CD4-positive, alpha-beta T cell treated with Interleukin-12 subunit alpha and Interleukin-12 subunit beta, for 1 hour (primary cell): ENCODE measurements at places on chromosomes 4 and X.

- no peak for DNase-seq
Measured at GRCh38 chrX:108468486-108468885, 28.8 kb downstream of the COL4A5 start.

DNA sequence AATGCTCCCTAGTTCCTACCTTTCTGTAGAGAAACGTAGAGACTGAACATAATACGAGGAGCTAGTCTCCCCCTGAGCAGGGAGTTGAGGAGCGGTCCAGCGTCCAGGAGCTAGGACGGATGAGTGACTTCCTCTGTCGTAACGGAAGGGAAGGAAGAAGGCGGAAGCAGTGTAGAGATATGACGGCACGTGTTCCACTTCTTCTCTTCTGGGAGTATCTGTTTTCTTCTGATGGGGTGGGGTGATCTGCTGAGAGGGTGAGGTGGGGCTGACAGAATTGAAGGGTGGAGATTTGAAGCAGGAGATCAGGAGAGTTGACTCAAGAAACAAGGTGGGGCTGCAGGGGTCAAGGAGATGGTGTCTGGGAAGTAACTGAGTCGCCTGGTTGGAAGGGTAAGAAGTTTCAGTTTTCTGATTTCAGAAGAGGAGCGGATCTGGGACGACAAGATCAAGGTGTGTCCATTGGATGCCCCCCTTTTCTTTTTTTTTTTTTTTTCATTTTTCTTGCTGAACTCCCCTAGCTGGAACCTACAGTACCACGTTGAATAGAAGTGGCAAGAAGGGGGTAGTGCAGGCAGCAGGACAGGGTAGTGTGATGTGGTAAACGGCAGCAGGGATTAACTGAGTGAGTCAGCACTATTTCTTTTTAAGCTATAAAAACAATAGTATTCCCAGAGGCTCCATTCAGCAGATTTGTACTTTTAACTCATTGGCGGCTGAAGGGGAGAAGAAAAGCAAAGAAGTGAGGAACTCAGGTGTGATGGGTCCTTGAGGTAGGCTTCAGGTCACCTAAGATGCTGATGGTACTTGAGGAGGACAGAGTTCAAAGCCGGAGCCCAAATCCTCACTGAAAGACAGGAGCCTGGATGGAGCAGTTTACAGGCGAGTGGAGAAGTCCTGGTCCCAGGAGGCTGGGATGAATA lies 50.8 kb upstream of the SETD7 start:
- no peak for DNase-seq

DNA sequence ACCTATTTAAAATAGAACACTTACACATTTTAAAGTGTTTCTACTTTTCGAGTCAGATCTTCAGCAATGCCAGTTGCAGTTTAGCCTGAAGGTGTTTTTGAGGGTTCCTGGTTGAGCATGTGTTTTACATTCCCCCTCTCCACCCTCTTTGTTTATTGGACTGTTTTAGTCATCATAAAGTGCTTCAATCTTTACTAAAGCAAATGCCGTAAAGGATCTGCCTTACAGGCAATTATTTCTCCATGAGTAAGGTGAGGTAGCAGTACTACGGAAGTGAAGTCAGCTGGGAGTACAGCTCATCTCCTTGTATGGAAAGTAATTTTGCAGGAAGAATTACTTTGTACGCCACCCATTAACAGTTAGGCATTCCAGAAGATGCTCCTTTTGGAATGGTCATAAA lies 36.9 kb downstream of the PDLIM5 start:
- no peak for DNase-seq

GRCh38 chr4:128525992-128526630 lies 238.5 kb upstream of the PGRMC2 start:
- DNase-seq: no peak

DNA sequence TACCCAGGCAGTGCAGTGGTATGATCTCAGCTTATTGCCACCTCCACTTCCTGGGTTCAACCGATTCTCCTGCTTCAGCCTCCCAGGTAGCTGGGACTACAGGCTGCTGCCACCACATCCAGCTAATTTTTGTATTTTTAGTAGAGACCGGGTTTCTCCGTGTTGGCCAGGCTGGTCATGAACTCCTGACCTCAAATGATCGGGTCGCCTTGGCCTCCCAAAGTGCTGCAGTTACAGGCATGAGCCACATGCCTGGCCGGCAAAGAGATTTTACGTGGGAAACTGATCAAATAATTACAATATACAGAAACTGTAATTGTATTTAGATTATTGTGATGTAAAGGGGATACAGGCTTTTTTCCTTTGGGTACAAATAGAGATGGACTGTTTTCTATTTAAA lies 33.7 kb downstream of the RBPJ start:
- no peak for DNase-seq

- DNase-seq: no peak
Measured at GRCh38 chr4:175034986-175035705, 117.0 kb downstream of the ADAM29 start.

- no peak for DNase-seq
Measured at GRCh38 chr4:75733369-75733768, 9.0 kb downstream of the USO1 start.

GRCh38 chr4:101334963-101335572 lies 12.3 kb downstream of the PPP3CA start:
- peak; percentile 3 for DNase-seq

DNA sequence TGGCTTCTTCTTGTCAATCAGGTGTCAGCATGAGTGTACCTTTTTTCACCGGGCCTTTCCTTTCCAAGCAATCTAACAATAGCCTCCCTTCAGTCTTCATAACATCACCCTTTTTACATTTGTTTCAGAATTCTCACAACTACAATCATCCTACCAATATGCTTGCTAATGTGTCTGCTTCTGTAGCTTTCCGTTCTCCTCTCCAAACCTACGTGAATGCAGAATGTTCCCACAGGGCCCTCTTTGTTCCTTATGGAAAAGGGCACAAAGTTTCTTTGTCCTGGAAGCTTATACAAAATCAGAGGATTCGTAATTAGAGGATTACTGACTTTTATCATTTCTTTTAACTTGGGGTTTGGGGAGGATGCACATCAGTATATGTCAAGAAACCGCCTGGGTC lies 461.8 kb downstream of the CENPC start:
- no peak for DNase-seq

DNA sequence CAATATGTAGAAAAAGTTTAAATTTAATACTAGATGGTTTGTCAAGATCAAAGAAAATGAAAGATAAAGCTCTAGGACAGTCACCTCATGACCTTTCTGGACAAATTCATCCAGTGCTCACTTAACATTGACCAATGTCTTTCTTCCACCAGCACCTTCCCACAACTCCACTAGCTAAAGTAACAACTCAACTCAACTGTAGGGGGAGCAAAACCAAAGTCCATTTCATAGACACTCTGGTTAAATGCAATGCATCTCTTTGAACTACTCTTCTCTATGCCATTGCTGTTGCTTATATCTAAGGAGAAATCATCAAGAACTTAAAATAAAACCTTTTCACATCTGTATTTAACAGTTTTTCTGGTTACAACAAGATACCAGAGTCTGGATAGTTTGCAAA lies 25.1 kb downstream of the UGT2B4 start:
- no peak for DNase-seq

DNA sequence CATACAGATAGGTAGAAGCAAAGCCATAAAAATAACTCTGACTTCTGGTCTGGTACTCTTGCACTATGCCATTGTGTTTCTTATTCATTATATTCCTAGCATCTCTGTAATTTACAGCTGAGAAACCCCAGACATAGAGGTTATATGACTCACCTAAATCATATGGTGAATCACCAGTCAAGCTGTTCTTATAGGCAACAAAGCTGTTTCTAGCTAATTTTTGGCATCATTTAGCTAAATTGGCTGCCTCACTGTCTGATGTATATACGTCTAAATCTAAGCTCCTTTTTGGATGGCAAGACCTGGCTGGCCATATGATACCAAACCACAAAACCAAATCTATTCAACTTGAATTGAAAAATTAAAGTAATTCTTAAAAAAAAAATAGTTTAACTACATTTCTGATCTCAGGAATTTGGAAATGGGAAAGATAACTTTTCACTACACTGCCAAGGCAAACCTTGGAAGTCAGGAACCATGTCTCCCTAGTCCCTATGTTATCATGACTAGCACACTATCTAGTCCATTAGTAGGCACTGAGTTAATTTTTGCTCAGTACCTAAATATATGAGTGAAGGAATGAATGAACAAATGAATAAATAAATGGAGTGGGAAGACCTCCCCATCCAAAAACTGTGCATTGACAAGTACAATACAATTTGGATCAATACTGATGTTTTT lies 41.3 kb upstream of the STAG2 start:
- DNase-seq: no peak

GRCh38 chrX:82081027-82081426 lies 879.1 kb downstream of the SH3BGRL start:
- no peak for DNase-seq

DNA sequence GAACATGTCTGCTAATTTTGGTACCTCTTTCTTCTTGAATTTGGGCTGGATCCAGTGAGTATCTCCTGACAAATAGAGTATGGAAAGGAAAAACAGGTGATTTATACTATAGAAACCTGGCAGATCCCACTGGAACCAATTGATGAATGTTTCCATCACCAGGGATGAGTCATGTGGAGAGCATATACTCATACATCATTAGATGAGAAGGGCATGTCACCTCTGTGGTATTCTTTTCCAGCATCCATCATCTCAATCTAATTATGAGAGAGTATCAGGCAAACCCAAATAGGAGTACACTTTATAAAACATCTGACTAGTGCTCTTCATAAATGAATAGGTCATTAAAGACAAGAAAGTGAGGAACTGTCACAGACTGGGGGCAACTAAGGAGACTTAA lies 90.7 kb downstream of the CLDN22 start:
- DNase-seq: no peak

DNA sequence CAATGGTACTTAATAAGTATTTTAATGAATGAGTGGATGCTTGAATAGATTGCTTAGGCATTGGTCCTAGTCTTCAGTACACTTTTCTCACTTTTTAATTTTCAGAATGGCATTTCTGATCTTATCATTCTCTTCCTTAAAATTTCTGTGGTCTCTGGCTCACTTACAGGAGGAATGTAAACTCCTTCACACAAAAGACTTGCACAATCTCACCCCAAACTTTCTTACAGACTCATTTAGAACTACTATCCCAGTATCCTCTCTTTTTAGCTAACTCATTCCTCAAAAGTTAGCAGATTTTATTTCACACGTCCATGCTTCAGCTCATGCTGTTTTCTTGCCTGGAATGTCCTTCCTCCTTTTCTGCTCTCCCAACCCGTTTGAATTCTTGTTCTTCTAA lies 350.1 kb downstream of the GRXCR1 start:
- DNase-seq: no peak

DNA sequence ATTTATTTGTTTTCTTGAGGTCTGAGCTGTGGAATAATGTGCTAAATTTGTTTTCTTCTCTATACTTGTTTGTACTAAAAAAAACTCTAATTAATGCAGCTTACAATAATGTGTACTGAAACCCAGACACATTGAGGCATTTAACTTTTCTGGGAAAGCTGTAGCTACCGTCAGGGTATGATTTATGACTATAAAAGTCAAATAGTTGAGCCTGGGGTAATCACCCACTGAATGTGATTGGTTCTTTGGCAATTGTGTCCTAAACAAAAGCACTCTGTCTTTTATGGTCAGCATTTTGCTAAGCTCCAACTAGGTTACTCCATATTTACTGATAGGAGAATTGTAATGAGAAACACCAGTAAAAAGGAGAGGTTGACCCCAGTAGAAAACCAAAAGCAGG lies 65.9 kb upstream of the CBLL2 start:
- no peak for DNase-seq

GRCh38 chr4:144650311-144651005 lies 4.5 kb downstream of the HHIP start:
- no peak for DNase-seq

GRCh38 chr4:26361297-26361696 lies 40.5 kb downstream of the RBPJ start:
- no peak for DNase-seq

DNA sequence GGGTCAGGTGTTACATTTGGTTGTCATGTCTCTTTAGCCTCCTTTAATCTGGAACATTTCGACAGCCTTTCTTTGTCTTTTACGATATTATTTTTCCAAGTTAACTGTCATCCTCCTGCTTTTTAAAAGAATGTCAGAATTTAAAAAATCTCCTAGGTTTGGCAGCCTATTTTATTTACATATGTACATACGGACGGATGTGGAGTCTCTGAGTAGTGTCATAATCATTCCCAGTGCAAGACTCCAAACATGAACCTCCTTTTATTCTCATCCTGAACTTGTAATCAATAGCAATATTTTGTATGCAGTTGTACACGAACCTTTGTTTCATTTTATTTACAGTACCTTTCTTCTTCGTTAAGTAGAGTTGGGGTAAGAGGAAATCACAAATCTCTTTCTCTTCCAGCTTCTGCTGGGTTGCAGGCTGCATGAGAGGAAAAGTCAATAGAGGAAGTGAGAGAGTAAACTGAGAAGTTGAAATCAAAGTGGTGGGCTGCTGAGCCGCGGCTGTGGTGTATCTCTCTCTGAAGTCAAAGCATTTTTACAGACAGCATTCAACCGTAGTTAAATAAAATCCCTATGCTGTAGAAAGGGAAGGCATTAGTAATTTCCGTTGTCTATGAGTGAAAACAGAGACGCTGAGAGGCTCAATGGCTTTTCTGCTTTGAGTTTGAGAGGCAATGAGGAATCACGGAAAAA lies 53.9 kb upstream of the RPS6KA3 start:
- DNase-seq: peak; percentile 4

DNA sequence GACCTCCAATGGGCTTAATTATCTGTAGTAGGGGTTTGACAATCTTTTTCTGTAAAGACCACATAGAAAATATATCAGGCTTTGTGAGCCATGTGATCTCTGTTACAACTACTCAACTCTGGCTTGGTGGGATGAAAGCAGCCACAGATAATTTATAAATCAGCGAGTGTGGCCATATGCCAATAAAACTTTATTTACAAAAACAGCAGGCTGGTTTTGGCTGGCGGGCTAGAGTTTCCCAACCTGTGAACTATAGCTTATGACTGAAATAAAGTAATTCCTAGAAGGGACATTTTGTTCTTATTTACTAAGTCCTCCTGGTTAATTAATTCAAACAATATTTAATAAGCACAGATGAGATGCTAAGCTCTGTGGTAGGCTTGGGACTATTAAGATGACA lies 35.9 kb upstream of the AMELX start:
- DNase-seq: no peak

GRCh38 chr4:174707051-174707676 lies 121.9 kb downstream of the GLRA3 start:
- no peak for DNase-seq

GRCh38 chrX:148755111-148755510 lies 254.7 kb downstream of the AFF2 start:
- DNase-seq: no peak

DNA sequence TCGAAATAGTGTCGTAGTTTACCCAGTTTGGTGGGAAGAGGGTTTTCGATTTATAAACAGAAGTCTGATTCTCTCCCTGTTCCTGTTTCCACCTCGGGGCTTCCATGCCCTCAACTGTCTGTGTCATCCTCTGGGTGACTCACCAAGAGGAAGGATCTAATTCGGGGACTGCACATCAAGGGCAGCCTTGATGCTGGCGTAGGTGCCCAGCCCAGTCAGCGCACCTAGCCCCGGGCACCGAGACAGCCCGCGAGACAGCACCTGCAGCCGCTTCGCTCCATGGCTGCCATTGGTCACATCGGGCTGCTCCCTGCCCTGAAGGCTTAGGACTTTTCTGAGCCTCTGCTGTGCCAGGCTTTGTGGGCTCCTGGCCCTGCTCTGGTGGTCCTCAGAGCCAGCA lies 7.7 kb downstream of the ABCD1 start:
- no peak for DNase-seq

- DNase-seq: no peak
Measured at GRCh38 chr4:105455998-105456397, 17.9 kb downstream of the PPA2 start.

GRCh38 chr4:3399277-3400194 lies 42.2 kb upstream of the HGFAC start:
- no peak for DNase-seq

- no peak for DNase-seq
Measured at GRCh38 chrX:151796576-151796975, 62.0 kb downstream of the CNGA2 start.
